ENCODE measurements at places on chromosomes 1 and 21. TPM values are rescaled to one million over a fixed set of nuclear protein-coding genes. Genes with fewer than 3 reads are reported as not detected.

The WNT3A gene
- total RNA-seq = not detected

The S100A9 gene
- 0.74 TPM for total RNA-seq

The UBL4B gene
- not detected for total RNA-seq

The UBXN10 gene
- not detected for total RNA-seq

The SPOCD1 gene
- 3.6 TPM for total RNA-seq

The FRRS1 gene
- 18.6 TPM for total RNA-seq

The MYOC gene
- total RNA-seq = not detected

DNA sequence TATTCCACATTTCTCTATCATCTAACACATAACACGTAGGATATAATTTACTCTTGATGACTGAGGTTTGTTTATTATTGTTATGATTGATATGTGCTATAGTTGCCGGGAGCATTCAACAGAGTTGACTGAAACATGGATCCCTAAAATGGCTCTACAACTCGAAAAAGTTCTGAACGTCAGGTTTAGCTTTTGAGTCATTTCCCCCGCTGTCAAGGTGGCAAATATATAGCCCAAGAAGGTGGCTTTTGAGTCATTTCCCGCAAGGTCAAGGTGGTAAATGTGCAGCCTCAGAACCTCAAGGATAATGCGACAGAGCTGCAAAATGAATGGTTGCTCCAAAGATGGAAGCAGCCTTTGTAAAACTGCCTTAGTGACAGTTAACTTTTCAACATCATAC lies 104.0 kb downstream of the NIBAN1 start:
- DNase-seq = no peak

DNA sequence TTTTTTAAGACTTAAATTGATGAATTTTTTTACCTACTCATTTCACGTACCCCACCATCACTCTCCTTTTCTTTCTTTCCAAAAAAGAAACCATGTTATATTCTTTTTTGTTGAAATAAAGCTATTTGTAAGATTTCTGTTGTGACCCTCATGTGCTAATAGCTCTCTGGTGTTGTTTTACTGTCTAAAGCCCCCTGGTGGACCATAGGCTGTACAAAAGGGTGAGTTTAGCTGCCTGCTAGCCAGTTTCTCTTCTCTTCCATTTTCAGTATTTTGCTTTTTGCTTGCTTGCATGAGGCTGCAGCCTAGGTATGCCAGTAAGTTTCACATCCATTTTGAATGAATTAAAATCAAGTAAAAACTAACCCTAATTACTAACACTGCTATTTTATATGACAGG lies 15.6 kb upstream of the VAMP3 start:
- DNase-seq = no peak

GRCh38 chr1:41900603-41901444 lies 17.9 kb downstream of the HIVEP3 start:
- peak; percentile 83 for DNase-seq

- DNase-seq = no peak
Observed at GRCh38 chr1:229022595-229023333, 248.1 kb upstream of the RAB4A start.

DNA sequence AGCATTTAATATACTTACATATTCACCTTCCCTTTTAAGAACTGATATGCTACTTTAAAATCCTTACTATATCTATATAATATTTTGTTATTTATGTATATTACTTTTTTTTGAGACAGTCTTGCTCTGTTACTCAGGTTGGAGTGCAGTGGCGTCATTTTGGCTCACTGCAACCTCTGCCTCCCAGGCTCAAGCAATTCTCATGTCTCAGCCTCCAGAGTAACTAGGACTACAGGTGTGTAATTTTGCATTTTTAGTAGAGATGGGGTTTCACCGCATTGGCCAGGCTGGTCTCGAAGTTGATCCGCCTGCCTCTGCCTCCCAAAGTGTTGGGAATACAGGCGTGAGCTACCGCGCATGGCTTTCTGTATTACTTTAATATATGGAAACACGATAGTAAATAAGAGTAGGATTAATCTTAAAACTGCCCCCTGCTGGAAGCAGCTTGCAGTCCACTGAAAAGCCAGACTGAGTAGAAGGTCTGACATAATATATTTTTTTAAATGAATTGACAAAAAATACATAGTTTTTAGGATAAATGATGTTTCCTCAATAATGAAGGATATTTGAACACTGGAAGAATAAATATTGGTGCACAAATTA lies 24.4 kb downstream of the RCAN3 start:
- DNase-seq = no peak

DNA sequence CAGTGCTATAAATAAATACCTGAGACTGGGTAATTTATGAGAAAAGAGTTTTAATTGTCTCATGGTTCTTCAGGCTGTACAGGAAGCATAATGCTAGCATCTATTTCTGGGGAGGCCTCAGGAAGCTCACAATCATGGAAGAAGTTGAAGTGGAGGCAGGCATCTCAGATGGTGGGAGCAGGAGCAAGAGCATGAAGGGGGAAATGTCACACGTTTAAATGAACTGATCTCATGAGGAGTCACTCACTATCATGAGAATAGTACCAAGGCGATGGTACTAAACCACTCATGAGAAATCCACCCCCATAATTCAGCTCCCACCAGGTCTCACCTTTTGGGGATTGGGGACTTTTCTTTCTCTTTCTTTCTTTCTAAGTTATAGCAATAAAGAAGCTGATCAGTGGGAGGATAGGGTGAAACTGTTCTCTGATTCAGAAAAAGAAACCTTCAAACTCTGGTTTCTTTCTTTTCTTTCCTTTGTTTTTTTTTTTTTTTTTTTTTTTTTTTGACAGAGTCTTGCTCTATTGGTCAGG lies 17.1 kb upstream of the SPAG17 start:
- DNase-seq = no peak

- no peak for DNase-seq
Observed at GRCh38 chr1:247429496-247429895, 13.5 kb downstream of the NLRP3 start.

DNA sequence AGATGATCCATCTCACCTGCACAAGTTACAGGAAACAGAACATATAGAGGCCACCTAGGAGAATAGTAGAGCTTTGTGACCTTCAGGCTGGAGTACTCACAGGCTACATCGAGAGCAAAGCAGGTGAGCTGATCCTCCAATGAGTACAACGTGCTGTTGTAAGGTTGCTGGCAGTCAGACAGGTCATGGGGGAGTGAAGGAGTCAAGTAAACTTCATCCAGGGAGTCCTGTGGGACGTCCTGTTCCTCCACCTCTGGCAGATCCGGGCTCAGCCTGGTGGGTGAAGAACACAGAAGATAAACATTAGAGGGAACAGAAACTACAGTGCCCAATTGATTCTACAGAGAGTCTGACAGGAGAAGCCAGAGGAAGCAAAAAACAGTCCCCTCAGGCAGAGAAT lies 62.5 kb downstream of the PRKAB2 start:
- no peak for DNase-seq

DNA sequence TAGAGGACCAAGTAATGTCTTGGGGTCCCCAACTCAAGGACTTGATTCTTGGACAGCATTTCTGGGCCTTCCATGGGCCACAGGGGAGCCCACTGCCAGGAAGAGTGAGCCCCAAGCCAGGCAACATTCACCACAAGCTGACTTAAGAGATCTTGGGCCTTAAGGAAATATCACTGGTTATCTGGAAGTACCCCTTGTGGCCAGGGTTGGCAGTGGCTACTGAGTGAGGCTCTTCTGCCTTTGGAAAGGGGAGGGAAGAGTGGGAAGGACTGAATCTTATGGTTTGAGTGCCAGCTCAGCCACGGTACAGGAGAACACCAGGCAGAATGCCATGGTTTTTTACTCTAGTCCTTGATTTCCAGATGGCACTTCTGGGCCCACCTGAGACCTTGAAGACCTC lies 228.9 kb upstream of the RGS18 start:
- no peak for DNase-seq

GRCh38 chr1:214289574-214290272 lies 8.8 kb downstream of the SMYD2 start:
- no peak for DNase-seq

DNA sequence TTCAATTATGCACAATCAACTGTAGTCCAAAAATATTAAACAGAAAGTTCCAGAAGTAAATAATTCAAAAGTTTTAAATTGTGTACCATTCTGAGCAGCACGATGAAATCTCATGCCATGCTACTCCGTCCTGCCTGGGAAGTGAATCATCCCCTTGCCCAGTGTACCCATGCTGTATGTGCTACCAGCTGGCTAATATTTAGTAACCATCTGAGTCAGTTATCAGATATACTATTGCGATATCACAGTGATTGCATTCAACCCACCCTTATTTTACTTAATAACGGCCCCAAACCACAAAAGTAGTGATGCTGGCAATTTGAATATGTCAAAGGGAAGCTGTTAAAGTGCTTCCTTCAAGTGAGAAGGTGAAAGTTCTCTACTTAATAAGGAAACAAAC lies 56.2 kb downstream of the EVI5 start:
- DNase-seq = no peak

DNA sequence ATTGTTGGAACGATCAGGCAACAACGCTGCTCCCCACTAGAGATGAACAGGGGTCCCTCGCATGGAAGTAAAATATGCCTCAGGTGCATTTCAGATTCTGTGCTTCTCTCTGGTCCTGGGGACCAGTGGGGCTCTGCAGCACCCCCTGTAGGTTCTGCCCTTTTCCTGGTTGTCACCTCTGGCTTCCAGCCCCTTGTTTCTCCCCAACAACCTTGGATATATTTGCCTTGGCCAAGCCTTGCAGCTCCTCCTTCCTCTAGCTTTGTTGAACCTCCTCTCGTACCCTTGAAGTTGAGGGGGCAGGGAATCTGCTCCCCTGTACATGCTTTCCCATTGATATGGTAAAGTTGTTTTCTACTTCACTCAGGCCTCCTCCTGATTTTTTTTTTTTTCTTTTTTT lies 5.4 kb upstream of the RGSL1 start:
- no peak for DNase-seq

GRCh38 chr1:218874313-218874712 lies 299.4 kb upstream of the LYPLAL1 start:
- peak; percentile 78 for DNase-seq

DNA sequence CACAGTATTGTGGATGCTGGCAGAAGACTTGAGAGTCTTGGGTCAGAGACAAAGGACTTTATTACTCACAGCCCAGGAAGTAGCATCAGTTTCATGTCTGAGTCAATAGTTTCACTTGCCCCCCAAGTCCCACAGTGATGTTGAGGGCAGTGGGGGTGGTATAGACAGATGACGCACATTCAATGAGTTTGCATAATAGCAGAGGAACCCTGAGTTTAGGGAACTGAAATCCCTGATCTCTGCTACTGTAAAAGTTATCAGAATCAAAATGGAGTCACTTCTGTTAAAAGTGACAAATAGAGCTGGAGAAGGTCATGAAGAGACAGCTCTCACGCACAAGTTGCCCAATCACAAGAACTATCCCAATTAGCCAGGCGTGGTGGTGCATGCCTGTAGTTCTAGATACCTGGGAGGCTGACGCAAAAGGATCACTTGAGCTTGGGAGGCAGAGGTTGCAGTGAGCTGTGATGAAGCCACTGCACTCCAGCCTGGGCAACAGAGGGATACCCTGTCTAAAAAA lies 11.5 kb upstream of the HCRTR1 start:
- DNase-seq = no peak

DNA sequence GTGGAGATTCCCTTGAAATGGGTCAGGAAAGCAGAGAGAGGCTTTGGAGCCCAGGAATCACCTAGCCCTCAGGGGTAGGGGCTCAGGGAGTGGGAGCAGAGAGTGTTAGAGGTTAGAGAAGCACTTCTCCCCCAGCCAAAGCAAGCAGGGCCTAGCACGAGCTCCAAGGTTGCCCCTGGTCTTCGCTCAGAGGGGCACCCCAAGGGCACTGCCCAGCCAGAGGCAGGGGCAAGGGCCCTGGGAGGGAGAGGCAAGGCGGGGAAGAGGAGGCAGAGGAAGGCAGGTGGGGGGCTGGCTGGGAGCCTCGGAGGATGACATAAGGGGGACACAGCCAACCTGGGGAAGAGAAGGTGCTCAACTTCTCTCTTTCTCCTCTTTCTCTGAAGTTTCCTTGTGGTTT lies 71.9 kb downstream of the CASZ1 start:
- no peak for DNase-seq

All from H4 (cell line).